ENCODE measurements at places on chromosomes 13 and 19.

DNA sequence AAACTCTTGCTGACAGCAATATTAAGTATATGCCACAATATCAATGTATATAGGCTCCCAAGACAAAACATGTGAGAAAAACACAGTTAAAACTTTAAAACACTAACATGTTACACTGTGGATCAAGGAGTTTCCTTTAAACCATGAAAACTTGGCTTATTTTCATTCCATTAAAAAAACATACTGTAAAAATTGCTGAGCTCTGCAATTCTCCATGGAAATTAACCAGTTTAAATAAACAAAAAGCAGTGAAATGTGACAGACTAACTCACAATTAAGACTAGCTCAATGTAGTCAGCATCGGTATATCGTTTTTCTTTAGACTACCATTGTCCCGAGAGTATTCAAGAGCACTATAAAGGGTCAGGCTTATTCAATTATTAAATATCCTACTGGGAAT lies 930.5 kb upstream of the SLITRK1 start:
- DNase-seq, result no peak
- H3K4me1 ChIP-seq, result no peaks in the 10 kb centered on the region
- no peaks in the 10 kb centered on the region for H3K36me3 ChIP-seq
- no peaks in the 10 kb centered on the region for H3K27me3 ChIP-seq
- H3K27ac ChIP-seq, result no peak overlapping the region

GRCh38 chr19:12784871-12785430 lies 6.3 kb upstream of the JUNB start:
- DNase-seq, result peak; percentile 77
- H3K4me3 ChIP-seq, result peak overlapping the region; percentile 30
- H3K27me3 ChIP-seq, result no peaks in the 10 kb centered on the region
- no peaks in the 10 kb centered on the region for H3K36me3 ChIP-seq

DNA sequence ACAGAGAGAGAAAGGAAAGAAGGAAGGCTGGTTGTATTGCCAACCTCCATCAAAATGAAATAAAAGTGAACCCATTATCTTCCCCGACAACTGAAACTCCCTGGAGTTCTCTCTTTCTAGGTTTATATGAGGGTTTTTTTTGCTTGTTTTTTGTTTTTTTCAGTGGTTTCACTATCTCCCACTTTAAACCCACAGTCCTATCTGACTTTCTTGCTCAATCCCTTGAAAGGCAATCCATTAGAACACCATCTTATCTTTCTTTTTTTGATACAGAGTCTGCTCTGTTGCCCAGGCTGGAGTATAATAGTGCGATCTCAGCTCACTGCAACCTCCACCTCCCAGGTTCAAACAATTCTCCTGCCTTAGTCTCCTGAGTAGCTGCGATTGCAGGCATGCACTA lies 158.0 kb upstream of the MIR17HG start:
- no peaks in the 10 kb centered on the region for H3K4me1 ChIP-seq
- no peaks in the 10 kb centered on the region for H3K27me3 ChIP-seq
- DNase-seq, result no peak
- H3K27ac ChIP-seq, result no peak overlapping the region
- H3K36me3 ChIP-seq, result no peaks in the 10 kb centered on the region
- no peak overlapping the region for H3K4me3 ChIP-seq

- H3K27me3 ChIP-seq, result no peaks in the 10 kb centered on the region
- DNase-seq, result no peak
- H3K4me3 ChIP-seq, result no peak overlapping the region
- H3K36me3 ChIP-seq, result peaks cover 14% of the 10 kb centered on the region
- H3K27ac ChIP-seq, result no peak overlapping the region
These were observed 17.4 kb downstream of the RB1 start for GRCh38 chr13:48320891-48321510.

GRCh38 chr19:3357992-3358688 lies 8.2 kb upstream of the NFIC start:
- peak overlapping the region; percentile 99 for H3K4me3 ChIP-seq
- peak overlapping the region; percentile 74 for H3K27ac ChIP-seq
- no peak for DNase-seq
- no peaks in the 10 kb centered on the region for H3K27me3 ChIP-seq
- H3K36me3 ChIP-seq, result no peaks in the 10 kb centered on the region

DNA sequence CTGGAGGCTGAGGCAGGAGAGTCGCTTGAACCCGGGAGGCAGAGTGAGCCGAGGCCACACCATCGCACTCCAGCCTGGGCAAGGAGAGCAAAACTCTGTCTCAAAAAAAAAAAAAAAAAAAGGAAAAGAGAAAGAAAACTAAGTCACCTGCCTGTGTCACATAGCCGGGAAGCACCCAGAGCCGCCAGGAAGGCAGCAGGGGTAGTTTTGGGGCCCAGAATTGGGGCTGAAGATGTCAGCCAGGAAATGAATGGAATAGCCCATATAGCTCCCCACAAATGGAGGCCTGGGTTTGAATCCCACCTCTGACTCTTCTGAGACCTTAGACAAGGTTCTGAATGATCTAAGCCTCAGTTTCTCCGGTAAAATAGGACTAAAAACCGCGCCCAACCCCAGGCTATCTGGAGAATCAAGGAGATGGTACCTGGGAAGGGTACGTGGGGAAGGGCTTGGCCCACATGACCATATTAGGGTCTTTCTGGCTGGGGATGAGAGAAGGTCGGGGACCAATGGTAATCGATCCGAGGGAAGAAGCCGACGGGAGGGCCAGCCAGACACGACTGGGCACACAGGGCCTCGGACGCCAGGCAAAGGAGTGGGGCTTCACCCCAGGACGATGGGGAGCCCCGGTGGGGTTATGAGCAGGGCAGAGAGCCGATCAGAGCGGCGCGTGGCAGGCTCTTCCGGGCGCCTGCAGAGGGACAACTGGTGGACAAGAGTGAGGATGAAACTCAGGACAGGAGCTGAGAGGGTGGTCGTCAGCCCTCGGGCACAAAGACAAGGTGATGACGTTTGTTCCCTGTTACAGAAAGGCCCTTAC lies 14.4 kb downstream of the CCDC124 start:
- H3K27me3 ChIP-seq, result peaks cover 11% of the 10 kb centered on the region
- peak overlapping the region; percentile 46 for H3K27ac ChIP-seq
- no peak for DNase-seq
- H3K4me1 ChIP-seq, result peaks cover 32% of the 10 kb centered on the region

DNA sequence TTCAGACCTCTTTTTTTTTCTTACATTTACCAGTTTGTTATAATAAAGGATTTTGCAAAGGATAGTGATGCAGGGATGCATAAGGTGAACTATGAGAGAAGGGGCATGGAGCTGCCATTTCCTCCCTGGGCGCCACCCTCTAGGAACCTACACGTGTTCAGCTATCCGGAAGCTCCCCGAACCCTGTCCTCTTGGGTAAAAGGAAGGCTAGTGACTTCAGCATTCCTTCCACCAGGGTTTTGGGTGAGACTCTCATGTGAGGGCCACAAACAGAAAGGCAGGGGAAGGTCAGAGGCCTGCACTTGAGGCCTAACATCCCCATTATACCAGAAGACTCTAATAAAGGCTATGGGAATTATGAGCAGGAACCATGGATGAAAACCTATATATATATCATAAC lies 57.3 kb downstream of the IFT88 start:
- no peaks in the 10 kb centered on the region for H3K4me1 ChIP-seq
- DNase-seq, result no peak
- peaks cover 16% of the 10 kb centered on the region for H3K36me3 ChIP-seq
- no peaks in the 10 kb centered on the region for H3K27me3 ChIP-seq
- no peak overlapping the region for H3K4me3 ChIP-seq

- no peaks in the 10 kb centered on the region for H3K36me3 ChIP-seq
- H3K27me3 ChIP-seq, result no peaks in the 10 kb centered on the region
- no peak overlapping the region for H3K27ac ChIP-seq
- no peak for DNase-seq
- no peaks in the 10 kb centered on the region for H3K4me1 ChIP-seq
These were observed 118.3 kb downstream of the LHFPL6 start for GRCh38 chr13:39484506-39485313.

GRCh38 chr19:4120559-4121272 lies 3.2 kb downstream of the MAP2K2 start:
- H3K4me1 ChIP-seq, result peaks cover 16% of the 10 kb centered on the region
- no peak overlapping the region for H3K4me3 ChIP-seq
- peaks cover 18% of the 10 kb centered on the region for H3K36me3 ChIP-seq
- no peaks in the 10 kb centered on the region for H3K27me3 ChIP-seq

DNA sequence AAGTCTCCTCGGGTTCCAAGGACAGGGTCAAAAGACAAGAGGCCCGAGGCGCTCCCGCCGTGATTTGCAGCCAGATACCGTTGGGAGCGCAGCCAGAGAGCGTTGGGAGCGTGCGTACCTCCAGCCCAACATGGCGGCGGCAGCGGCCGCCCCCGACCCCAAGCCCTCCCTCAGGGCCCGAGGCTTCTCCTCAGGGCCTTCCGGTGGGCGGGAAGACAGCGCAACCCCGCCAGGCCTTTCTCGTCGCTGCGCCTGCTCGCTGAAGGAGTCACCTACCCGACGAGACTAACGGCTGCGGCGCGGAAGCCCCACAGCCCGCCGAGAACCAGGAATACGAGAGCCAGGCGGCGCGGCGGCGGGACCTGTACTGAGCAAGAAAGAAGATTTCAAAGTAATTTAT lies 3.2 kb upstream of the ZNF850 start:
- peak overlapping the region; percentile 44 for H3K27ac ChIP-seq
- no peak for DNase-seq
- H3K27me3 ChIP-seq, result no peaks in the 10 kb centered on the region
- H3K4me3 ChIP-seq, result peak overlapping the region; percentile 39
- no peaks in the 10 kb centered on the region for H3K36me3 ChIP-seq
- H3K4me1 ChIP-seq, result peaks cover 6% of the 10 kb centered on the region

- no peak for DNase-seq
- no peak overlapping the region for H3K27ac ChIP-seq
- H3K4me1 ChIP-seq, result peaks cover 21% of the 10 kb centered on the region
- no peak overlapping the region for H3K4me3 ChIP-seq
- no peaks in the 10 kb centered on the region for H3K36me3 ChIP-seq
- peaks cover 47% of the 10 kb centered on the region for H3K27me3 ChIP-seq
These were observed 1.7 kb downstream of the PDE4A start for GRCh38 chr19:10422046-10422461.

- H3K27me3 ChIP-seq, result no peaks in the 10 kb centered on the region
- H3K27ac ChIP-seq, result no peak overlapping the region
- no peaks in the 10 kb centered on the region for H3K4me1 ChIP-seq
- no peaks in the 10 kb centered on the region for H3K36me3 ChIP-seq
These were observed 27.2 kb downstream of the SPRY2 start for GRCh38 chr13:80313668-80314256.

- no peaks in the 10 kb centered on the region for H3K4me1 ChIP-seq
- peaks cover 65% of the 10 kb centered on the region for H3K36me3 ChIP-seq
- H3K27me3 ChIP-seq, result no peaks in the 10 kb centered on the region
- H3K4me3 ChIP-seq, result no peak overlapping the region
- no peak overlapping the region for H3K27ac ChIP-seq
- DNase-seq, result no peak
These were observed 18.5 kb downstream of the ZNF791 start for GRCh38 chr19:12629215-12629614.

GRCh38 chr13:33003458-33004019 lies 12.7 kb upstream of the KL start:
- no peaks in the 10 kb centered on the region for H3K27me3 ChIP-seq
- H3K4me1 ChIP-seq, result no peaks in the 10 kb centered on the region
- no peak overlapping the region for H3K4me3 ChIP-seq
- DNase-seq, result no peak

DNA sequence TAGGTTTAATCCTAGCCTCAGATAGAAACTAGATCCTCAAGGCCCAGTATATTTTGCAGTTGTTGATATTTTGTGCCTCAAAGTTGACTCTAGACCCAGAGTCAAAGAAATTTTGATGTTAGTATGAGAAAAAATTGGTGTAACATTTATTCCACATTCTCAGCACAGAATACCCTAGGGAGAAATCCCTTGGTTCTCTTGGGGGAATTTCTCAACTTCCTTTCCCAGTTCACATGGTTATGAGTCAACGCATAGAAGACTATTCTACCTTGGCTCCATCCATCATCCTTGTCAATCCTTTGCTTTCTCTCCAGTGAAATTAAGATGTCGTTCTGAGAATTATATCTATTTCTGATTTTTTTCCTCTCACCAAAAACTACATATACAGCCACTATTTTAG lies 145.3 kb downstream of the POSTN start:
- no peak for DNase-seq
- no peak overlapping the region for H3K4me3 ChIP-seq
- H3K27me3 ChIP-seq, result no peaks in the 10 kb centered on the region

DNA sequence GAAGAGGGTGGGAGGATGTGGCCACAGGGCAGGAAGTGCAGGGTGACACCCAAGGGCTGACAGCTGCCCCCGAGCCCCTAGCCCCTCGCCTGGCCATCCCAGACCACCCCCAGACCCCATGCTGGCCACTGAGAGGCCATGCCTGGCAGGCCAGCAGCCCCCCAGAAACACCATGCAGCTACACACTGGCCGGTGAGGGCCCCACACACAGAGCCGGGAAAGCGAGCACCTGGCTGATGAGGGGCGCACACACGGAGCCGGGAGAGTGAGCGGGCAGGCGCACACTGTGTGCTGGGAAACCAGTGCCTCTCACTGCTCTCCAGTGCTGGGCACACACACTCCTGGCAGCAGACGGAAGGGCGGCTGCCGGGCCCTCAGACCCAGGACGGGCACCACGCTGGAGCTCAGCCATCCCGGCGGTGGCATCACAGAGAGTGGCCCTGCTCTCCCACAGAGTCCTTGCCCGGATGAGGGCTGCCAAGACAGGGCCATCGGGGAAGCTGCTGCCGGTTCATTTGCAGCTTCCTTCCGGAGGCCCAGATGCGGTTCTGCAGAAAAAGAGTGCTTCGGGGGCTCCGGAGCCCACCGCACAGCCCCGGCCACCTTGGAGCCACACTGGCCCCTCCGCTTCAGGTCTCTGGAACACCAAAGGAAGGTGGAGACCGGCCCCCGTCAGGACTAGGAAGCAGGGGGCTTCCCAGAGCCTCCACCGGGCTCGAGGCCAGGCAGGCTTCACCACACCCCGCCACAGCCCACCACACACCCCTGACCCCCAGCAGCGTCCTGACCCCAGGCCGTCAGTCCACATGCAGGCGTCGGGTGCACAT lies 76.4 kb downstream of the SPACA7 start:
- H3K36me3 ChIP-seq, result no peaks in the 10 kb centered on the region
- no peaks in the 10 kb centered on the region for H3K4me1 ChIP-seq
- H3K27me3 ChIP-seq, result no peaks in the 10 kb centered on the region
- no peak overlapping the region for H3K27ac ChIP-seq
- H3K4me3 ChIP-seq, result no peak overlapping the region
- no peak for DNase-seq

DNA sequence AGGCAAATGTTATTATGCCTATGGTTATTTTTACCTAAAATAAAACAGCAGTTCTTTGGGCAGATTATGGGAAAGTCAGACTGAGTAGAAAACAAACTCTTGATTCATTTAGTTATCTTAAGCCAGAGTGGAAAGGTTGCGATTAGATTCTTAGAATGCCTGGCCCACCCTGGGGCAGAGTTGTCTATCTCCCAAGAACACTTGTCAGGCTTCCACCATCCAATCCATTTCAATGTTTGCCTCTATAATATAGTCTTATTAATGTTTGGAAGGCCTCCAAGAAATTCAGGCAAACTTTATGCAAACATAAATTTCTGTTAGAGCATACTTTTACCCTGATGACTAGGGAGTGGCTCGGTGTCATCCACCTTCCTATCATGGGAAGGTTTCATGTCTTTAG lies 207.0 kb downstream of the SLITRK6 start:
- DNase-seq, result no peak
- H3K27me3 ChIP-seq, result no peaks in the 10 kb centered on the region
- H3K27ac ChIP-seq, result no peak overlapping the region
- H3K4me1 ChIP-seq, result no peaks in the 10 kb centered on the region

- H3K4me3 ChIP-seq, result no peak overlapping the region
- H3K36me3 ChIP-seq, result no peaks in the 10 kb centered on the region
- no peak for DNase-seq
- H3K27me3 ChIP-seq, result no peaks in the 10 kb centered on the region
- H3K27ac ChIP-seq, result no peak overlapping the region
- H3K4me1 ChIP-seq, result no peaks in the 10 kb centered on the region
These were observed 14.3 kb upstream of the GPR18 start for GRCh38 chr13:99272481-99272880.
